Activated B cell treated with CpG ODN at 0.5 μM for 24 hours (primary cell): ENCODE measurements at places on chromosomes 7 and 10. TPM values are rescaled to one million over a fixed set of nuclear protein-coding genes. Genes with fewer than 3 reads are reported as not detected.

ERVW-1 gene
- total RNA-seq, result not detected in 2 replicates

DNA sequence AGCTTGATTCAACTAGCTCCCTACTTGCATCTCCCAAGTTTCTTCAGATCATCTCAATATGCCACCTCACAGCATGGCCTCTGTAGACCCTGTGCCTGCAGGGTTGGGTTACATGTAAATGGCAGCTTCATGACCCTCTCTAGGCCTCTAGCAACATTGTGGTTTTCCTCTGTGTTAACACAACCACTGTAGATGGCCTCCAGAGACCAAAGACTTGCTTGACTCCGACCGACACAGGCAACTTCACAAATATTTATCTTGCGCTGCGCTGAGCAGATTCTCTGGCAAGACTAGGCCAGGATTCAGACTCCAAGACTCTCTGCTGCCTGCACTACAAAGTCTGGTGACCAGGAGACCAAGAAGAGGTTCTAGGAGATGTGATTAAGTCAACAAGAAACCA lies 75.9 kb downstream of the CNOT4 start:
- no peak overlapping the region for H3K27ac ChIP-seq
- peaks cover 70% of the 10 kb centered on the region for H3K36me3 ChIP-seq
- no peak overlapping the region for H3K4me3 ChIP-seq
- H3K4me1 ChIP-seq, result peaks cover 14% of the 10 kb centered on the region

- peak within 1 kb of the TSS; percentile 78 for H3K4me3 ChIP-seq
- no peak within 1 kb of the TSS for H3K27ac ChIP-seq
- no peaks in the 10 kb centered on the region for H3K36me3 ChIP-seq
- DNase-seq, result no peak
- peaks cover 55% of the 10 kb centered on the region for H3K27me3 ChIP-seq
- peaks cover 20% of the 10 kb centered on the region for H3K4me1 ChIP-seq
Measured at GRCh38 chr7:42236976-42237810, at the start of gene GLI3. Gene GLI3, minus strand, starts transcription at chr7:42237209. Its CDS starts 13,956 bp downstream, at chr7:42223253.

DNA sequence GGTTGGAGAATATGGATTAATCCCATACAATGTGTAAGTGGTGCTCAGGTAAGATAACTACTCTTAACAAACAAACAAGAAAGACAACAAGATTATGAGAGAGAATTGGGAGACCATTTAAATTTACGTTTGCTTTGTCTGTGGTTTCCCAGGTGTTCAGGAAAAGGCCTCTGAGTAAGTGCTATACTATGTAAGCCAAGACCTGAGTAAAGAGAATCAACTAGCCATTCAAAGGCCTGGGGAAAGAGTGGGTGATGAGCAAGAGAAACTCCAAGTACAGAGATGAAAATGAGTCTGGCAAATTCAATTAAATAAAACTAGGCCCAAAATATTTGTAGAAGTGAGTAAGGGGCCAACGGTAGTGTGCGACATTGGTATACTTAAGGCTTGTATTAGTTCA lies 9.9 kb downstream of the CSTF2T start:
- peaks cover 3% of the 10 kb centered on the region for H3K27me3 ChIP-seq
- no peak overlapping the region for H3K4me3 ChIP-seq
- no peaks in the 10 kb centered on the region for H3K4me1 ChIP-seq
- no peak overlapping the region for H3K27ac ChIP-seq

CDC14C gene
- not detected in 2 replicates for total RNA-seq

GRCh38 chr10:5476918-5477525 lies 22.3 kb downstream of the CALML5 start:
- H3K27me3 ChIP-seq, result peaks cover 7% of the 10 kb centered on the region
- no peaks in the 10 kb centered on the region for H3K36me3 ChIP-seq
- no peak overlapping the region for H3K27ac ChIP-seq

RAMP3 gene
- not detected in 2 replicates for total RNA-seq

IRF5 gene
- 145 and 164 TPM in 2 replicates for total RNA-seq

EPO gene
- not detected in 2 replicates for total RNA-seq

MMD2 gene
- not detected in 2 replicates for total RNA-seq

DNA sequence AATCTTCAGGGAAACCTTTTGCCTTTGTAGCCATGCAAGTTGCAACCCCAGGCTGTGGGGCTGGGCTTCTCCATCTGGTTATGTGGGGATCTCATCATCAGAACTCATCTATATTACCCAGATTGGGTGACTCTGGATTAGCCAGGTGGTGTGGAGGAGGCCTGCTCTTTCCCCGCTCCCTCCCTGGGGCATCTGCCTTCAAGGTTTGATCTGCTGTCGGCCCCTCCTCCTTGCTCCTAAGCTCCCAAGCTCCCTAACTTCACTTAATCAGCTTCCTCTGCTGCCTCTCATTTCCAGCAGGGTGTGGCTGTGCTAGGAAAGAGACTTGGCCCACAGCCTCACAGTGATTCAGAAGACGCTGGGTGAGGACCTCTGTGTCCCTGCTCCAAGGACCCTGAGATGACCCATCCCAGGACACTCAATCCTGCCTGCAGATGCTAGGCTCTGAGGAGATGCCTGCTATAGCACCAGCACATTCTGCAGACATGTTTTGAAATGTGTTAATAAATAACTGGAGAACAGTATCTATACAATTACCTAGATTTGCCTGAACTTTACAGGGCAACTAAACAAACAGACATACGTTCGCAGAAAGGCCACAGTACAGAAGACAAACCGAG lies 392.1 kb upstream of the PODXL start:
- no peak overlapping the region for H3K4me3 ChIP-seq
- H3K36me3 ChIP-seq, result no peaks in the 10 kb centered on the region

GRCh38 chr7:73931502-73931901 lies 70.5 kb downstream of the TMEM270 start:
- DNase-seq, result no peak
- H3K27me3 ChIP-seq, result peaks cover 17% of the 10 kb centered on the region
- H3K4me3 ChIP-seq, result no peak overlapping the region
- no peak overlapping the region for H3K27ac ChIP-seq

DNA sequence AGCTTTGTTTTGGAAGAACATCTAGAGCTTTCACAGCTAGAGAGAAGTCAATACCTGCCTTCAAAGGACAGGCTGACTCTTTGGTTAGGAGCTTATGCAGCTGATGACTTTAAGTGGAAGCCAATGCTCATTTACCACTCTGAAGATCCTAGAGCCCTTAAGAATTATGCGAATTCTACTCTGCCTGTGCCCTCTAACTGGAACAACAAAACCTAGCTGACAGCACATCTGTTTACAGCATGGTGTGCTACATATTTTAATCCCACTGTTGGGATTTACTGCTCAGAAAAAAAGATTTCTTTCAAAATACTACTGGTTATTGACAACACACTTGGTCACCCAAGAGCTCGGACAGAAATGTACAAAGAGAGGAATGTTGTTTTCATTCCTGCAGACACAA lies 57.3 kb downstream of the PALS2 start:
- no peak overlapping the region for H3K4me3 ChIP-seq
- H3K4me1 ChIP-seq, result no peaks in the 10 kb centered on the region
- H3K27me3 ChIP-seq, result no peaks in the 10 kb centered on the region

HECW1 gene
- total RNA-seq, result not detected in 2 replicates

DNA sequence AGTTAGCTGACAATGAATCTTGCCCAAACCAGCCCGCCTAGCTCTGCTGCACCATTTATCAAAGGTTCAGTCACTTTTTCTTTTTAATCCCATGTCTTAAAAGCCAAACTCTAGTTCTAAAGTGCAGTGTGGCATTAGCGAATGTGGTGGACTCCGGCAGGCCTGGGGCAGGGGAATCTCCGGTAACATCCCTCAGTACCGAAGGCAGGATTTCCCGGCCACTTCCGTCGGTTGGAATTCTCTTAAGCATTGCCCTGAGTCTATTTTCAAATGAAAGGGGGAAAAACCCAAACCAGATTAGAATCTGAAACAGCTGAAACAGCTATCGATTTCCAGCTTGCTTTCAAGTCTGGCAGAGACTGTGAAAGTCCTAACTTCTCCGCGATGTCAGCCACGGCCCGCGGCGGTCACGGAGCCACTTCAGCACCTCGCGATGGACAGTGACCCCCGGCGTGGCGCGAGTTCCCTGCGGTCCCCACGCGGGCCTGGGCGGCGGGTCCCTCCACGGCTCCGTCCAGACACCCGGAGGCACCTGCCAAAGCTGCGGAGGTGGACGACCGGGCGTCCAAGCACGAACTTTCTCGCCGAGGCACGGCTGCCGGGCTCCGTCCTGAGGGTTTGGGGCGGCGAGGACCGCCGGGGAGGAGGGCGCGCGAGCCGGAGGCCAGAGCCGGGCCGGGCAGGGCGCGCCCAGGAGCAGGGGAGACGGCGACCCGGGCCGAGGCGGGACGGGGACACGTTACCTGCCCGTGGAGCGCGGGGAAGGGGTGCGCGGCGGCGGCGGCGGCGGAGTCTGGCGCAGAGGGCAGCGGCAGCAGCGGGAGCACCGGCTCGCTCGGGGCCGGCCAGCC lies 745 bp downstream of the TCERG1L start:
- peaks cover 36% of the 10 kb centered on the region for H3K27me3 ChIP-seq
- peak overlapping the region; percentile 67 for H3K4me3 ChIP-seq
- H3K4me1 ChIP-seq, result peaks cover 8% of the 10 kb centered on the region
- H3K27ac ChIP-seq, result no peak overlapping the region
- no peaks in the 10 kb centered on the region for H3K36me3 ChIP-seq

PTPRZ1 gene
- total RNA-seq, result not detected in 2 replicates

GRCh38 chr7:749140-749551 lies 22.1 kb upstream of the PRKAR1B start:
- no peak for DNase-seq
- peaks cover 44% of the 10 kb centered on the region for H3K36me3 ChIP-seq
- no peak overlapping the region for H3K27ac ChIP-seq

GRCh38 chr10:121243609-121244241 lies 354.5 kb downstream of the FGFR2 start:
- H3K36me3 ChIP-seq, result no peaks in the 10 kb centered on the region
- no peaks in the 10 kb centered on the region for H3K4me1 ChIP-seq
- H3K27me3 ChIP-seq, result peaks cover 7% of the 10 kb centered on the region
- no peak for DNase-seq
- H3K4me3 ChIP-seq, result no peak overlapping the region

- no peaks in the 10 kb centered on the region for H3K27me3 ChIP-seq
- H3K36me3 ChIP-seq, result peaks cover 12% of the 10 kb centered on the region
- peak overlapping the region; percentile 77 for H3K27ac ChIP-seq
- H3K4me3 ChIP-seq, result peak overlapping the region; percentile 76
Measured at GRCh38 chr10:74586088-74586585, 240.3 kb upstream of the KAT6B start.

FBXO24 gene
- total RNA-seq, result 0.29 and 1.9 TPM in 2 replicates

DNA sequence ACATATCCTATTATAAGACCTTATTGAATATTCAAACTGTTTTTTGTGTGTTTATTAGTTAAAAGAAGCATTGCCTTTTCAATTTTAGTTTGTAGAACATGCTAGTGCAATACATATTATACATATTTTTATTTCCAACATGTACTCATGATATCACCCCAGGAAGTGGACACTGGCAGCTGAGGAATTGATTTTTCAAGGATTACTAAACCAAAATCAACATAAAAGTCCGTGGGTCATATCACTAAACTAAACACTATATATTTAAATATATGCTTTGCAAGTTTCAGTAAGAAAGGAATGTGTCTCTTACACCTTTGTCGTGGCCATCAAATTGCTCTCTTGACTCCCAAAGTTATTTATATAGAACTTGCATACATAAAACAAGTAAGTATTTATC lies 185.2 kb downstream of the AGMO start:
- H3K4me3 ChIP-seq, result no peak overlapping the region
- H3K36me3 ChIP-seq, result no peaks in the 10 kb centered on the region
- no peaks in the 10 kb centered on the region for H3K4me1 ChIP-seq
- no peak overlapping the region for H3K27ac ChIP-seq

- peak overlapping the region; percentile 75 for H3K4me3 ChIP-seq
- H3K27me3 ChIP-seq, result no peaks in the 10 kb centered on the region
- no peak for DNase-seq
- peaks cover 23% of the 10 kb centered on the region for H3K4me1 ChIP-seq
- peak overlapping the region; percentile 82 for H3K27ac ChIP-seq
Measured at GRCh38 chr10:3827768-3828403, 42.9 kb upstream of the KLF6 start.

DNA sequence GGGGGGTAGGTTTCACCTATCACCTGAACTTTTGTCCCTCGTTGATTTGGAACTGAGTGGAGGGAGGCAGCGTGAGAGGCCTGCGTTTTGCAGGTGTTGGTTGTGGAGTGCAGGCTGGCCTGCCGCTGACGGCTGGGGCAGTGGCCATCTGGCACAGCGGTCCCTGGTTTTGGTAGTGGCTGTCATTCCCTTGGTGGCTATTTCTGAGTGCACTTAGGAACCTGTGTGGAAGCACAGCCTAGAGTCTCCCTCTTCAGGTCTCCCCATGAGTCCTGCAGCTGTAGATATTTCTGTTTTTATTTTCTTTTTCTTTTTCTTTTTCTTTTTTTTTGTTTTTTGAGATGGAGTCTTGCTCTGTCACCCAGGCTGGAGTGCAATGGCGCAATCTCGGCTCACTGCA lies 129.2 kb downstream of the CUL2 start:
- no peaks in the 10 kb centered on the region for H3K27me3 ChIP-seq
- H3K36me3 ChIP-seq, result no peaks in the 10 kb centered on the region
- H3K4me3 ChIP-seq, result no peak overlapping the region

DNA sequence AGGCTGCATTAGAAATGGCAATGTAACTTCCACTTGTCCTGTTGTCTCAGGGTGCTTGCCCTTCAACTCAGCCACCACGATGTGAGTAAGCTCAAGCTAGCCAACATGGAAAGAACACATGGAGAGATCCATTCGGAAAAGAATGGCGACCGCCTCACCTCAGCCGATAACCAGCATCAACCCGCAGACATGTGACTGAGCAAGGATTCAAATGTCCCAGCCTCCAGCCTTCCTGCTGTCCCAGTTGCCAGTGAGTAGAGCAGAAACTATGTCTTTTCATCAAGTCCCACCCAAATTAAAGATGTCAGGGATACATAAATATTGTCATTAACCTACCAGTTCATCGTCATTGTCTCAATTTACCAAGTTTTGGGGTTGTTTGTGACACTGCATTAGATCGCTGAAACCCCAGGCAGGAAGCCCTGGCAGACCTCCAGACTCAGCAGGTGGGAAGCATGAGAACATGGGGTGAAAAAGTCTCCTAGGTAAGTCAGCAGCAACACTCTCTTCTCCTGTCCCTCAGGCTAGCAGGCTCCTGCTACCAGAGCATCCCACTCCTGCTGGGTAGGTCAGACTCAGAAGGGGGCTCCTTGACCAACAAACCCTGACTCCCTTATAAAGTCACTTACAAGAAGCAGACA lies 67.0 kb downstream of the OSBPL3 start:
- peaks cover 71% of the 10 kb centered on the region for H3K4me1 ChIP-seq
- H3K4me3 ChIP-seq, result no peak overlapping the region
- no peak overlapping the region for H3K27ac ChIP-seq
- no peaks in the 10 kb centered on the region for H3K36me3 ChIP-seq
- no peaks in the 10 kb centered on the region for H3K27me3 ChIP-seq
- no peak for DNase-seq

SPDYE9 gene
- not detected in 2 replicates for total RNA-seq

DNA sequence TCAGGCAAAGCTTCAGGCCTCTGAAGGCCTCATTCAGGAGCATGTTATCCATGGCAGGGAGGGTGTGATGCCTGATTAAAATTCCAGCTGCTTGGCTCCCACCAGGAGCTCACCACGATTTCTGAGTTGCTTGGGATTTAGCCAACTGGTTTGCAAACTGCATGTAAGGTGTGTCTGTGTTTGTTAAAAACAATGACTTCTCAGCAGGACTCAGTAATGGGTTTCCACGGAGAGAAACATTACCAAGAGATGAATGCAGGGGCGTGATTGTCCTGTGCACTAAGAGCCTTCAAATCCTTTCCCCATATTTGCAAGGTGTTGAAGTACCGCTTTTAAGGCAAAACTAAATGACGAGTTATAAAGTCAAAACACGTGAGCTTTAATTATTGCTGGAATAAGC lies 88.8 kb upstream of the BTBD16 start:
- peaks cover 6% of the 10 kb centered on the region for H3K27me3 ChIP-seq
- H3K4me1 ChIP-seq, result no peaks in the 10 kb centered on the region
- DNase-seq, result no peak

EPDR1 gene
- total RNA-seq, result 0.22 and 0.69 TPM in 2 replicates

- no peaks in the 10 kb centered on the region for H3K27me3 ChIP-seq
- no peak overlapping the region for H3K4me3 ChIP-seq
- H3K36me3 ChIP-seq, result no peaks in the 10 kb centered on the region
- DNase-seq, result no peak
Measured at GRCh38 chr7:54831644-54832095, 72.7 kb upstream of the SEC61G start.
